ENCODE measurements at places on chromosomes 5 and 9.

GRCh38 chr5:74895906-74896305, 29.7 kb upstream of the FAM169A start:
- peak; percentile 46 for DNase-seq

GRCh38 chr5:10728679-10729078, 32.4 kb downstream of the DAP start:
- DNase-seq: no peak

DNA sequence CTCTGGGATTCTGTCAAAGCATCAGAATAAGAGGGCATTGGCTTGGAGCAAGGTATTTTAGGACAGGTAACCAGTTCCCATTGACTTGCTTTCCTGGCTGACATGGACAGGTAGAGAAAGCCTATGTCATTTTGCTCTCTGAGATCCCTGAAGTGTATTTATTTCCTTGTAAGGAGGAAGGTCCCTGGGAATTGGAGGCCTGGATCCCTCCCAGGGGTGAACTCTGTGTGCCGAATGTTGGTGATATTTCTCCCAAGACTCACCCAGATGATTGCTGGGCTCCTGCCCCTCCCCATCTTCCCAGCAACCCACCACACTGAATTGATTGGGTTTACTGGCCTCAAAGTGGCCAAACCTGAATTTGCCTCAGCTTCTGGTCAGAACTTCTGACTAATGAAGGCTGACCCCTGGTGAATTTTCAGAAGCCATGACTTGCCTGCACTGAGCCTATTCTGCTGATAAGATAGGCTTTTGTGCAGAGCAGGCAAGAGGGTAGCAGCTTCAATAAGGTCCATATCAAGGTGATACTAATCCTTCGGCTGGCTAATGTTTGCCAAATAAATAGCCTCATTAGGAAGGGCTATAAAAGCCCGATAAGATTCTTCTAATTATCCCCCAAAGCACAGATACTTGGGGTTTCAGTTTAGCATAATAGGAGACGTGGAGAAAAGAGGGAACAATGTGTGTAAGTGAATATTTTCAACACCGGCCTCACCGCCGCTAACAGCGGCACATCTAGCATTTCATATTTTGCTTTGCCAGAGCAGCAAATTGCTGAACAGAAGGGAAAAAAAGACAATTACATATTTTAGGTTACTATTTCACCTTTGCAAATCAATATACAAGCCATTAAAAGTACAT, 152.9 kb upstream of the PITX1 start:
- DNase-seq: no peak

GRCh38 chr5:110040178-110040577, 350.5 kb downstream of the MAN2A1 start:
- no peak for DNase-seq

DNA sequence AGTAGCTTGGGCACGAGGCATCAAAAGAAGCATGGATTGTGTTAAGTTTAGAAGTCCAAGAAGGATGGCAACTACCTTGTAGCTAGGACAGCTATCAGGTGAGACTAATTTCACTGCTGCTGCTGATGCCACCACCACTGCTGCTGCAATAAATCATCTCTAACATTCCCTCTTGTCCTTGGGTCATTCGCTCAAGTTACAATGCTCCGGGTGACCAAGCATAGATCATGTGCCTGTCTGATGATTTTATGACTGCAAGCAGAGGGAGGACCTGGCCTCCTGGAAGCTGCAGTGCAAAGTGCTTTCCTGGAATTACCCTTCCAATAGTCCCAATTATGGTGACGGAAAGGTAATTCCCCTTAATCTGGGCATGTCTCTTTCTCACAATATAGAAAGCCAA, 334.4 kb downstream of the PRELID2 start:
- DNase-seq: peak; percentile 18

All from muscle of leg (tissue), 16 donors.